ENCODE measurements at places on chromosomes 4 and X.
A peak's percentile ranks its signal among the peaks of the same experiment; 100 is the strongest.

GRCh38 chr4:99723612-99724011, 66.0 kb upstream of the C4orf54 start:
- DNase-seq: peak; percentile 44

DNA sequence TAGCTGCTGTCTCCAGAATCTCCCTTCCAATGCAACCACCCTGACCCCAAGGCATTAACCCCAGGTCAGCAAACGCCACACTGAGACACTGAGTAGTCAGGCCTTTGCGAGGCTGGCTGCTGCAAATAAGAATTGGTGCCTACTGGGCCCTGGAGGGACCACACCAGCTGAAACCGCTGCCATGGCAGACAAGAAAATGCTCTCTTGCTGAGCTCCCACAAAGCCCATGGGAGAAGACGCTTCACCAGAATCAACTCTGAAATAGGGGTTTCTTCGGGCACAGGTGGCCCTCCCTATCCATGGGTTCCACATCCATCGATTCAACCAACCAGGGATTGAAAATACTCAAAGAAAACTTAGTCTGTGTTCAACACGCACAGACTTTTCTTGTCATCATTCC, 26.7 kb upstream of the CRMP1 start:
- DNase-seq: no peak

- no peak for DNase-seq
These were observed 33.0 kb downstream of the TACC3 start for GRCh38 chr4:1754336-1754735.

DNA sequence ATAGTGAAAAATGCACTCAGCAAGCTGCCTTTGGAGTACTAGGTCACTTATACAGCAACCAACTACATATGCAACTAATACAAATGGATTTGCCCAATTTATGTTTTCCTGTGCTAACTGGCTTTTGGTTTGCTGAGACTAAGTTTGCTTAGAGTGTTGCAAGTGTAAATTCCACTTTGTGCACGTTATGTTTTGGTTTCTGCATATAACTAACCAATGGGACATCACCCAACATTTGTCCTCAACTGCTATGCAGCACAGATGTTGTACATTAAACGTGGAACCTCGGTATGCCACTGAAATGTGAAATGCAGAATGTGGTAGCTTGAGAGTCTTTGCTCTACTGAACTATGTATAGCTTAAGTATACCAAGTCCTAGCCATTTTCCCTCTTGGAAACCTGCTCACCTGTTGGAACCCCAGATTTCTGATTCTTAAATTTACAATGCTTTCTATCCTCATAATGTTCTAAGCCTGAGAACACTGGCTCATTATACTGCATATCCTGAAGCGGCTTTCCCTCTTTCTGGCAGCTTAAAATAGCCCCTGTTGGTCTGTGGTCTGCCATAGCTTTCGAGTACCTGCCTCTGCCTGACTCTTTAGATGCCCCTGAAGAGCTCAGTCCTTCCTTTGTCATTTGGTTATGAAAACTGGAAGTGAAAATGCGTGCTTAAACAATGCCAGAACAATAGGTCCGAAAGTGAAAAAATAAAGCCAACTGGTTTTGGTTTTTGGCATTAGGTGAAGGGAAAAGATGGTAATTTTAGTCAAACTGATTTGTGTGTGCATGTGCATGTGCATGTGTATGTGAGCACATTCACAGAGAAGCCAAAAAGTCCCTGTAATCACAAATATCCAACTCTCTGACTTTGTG, 158.0 kb downstream of the SH2D1A start:
- DNase-seq: no peak

GRCh38 chr4:149176039-149176438, 639.6 kb downstream of the IQCM start:
- peak; percentile 22 for DNase-seq

DNA sequence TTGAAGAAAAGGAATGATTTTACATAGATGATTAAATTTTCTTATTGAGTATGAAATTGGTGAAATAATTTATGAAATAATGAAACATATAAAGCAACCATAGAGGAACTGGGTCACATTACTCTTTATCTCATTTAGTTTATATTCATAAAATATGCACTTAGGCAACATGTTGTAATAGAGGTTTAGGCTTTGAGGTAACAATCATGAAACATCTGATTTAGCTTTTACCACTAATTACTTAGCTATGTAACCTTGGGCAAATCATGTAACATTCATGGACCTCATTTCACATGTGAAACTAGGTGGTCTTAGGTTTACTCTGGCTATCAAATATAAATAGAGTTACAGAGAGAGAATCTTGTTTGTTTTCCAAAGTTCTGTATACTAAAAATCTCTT, 54.5 kb upstream of the SMARCA5 start:
- DNase-seq: no peak

GRCh38 chrX:21427086-21427485, 52.9 kb downstream of the CNKSR2 start:
- DNase-seq: no peak

DNA sequence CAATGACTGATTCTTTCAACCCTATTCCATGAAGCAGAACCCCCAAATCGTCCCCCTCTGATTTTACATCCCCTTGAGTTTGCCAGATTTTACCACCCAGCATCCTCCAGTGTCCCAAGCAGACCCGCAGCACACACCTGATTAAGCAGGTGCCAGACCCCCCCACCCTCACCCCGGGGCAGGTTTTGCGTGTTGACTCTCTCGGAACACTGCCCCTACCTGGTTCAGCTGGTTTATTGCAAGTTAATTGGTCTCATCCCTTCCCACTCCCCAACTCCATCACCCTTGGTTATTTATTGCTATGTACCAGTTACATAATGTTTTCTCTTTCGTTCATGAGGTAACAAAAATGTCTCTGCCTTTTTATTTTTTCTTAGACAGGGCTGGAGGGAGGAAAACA, 258.4 kb downstream of the BCOR start:
- DNase-seq: no peak

DNA sequence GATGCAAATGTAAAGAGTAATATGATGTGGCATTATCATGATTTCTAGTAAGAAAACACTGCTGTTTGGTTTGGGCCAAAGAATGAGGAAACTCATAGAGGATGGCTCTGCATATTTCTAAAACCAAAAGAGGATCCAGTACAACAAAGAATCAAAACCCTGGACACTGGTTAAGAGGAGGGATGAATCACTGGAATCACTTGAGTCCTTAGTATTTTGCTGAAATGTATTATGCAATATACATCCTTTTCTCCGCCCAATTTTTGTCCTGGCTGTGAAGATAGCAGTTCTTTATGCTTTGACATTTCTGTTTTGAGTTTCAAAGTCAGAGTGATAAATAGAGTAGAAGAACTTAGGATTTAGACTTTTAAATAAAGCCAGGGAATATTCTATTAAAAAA, 345.9 kb downstream of the PACRGL start:
- no peak for DNase-seq

- no peak for DNase-seq
These were observed 744 bp downstream of the NPY5R start for GRCh38 chr4:163344147-163345125.

DNA sequence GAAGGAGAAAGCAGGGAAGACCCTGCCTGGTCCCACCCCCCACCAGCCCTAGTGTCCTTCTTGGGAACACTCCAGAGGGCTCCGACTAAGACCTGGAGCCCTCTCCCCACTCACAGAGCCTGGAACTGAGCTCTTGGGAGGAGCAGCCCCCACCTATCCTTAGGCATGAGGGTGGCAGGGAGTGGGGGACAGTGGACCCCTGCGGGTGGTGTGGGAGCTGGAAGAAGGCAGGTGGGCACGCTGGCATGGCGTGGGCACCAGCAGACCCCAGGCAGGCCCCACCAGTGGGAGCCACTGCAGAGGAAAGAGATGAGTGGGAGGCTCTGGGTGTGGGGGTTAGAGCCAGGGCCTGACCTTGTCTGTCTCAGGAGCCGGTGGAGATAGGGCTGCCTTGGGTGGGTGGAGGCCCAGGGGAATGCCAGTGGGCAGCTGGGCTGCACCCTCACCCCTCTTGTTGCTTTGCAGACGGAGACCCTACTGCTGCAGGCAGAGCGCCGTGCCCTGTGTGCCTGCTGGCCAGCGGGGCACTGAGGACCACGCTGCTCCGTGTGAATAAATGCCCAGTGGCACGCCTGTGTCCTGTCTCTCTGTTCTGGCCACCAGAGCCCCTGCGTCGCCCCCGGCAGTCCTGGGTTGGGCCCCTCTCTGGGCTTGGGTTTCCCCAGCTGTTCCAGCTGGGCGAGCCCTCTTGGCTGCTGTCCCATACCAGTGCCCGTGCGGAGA, 15.6 kb upstream of the NAT8L start:
- no peak for DNase-seq

GRCh38 chr4:59553063-59553720, 1646.9 kb upstream of the ADGRL3 start:
- DNase-seq: peak; percentile 35

DNA sequence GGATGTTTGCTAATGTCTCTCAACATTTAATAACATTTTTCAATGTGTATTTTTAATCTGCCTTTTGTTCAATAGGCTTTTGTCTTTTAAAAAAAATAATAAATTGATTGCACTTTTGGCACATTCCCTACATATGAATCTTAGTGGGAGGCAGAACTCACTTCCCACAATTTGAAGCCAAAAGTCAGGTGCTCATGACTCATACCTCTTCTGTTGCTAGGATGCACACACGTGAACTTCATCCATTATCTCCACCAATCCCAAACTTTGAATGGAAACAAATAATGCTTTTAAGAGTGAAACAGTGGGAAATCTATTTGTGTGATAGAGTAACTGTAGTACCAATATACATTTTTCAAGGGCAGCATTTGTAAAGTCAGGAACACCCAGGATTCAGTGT, 260.5 kb downstream of the IQCM start:
- DNase-seq: no peak

DNA sequence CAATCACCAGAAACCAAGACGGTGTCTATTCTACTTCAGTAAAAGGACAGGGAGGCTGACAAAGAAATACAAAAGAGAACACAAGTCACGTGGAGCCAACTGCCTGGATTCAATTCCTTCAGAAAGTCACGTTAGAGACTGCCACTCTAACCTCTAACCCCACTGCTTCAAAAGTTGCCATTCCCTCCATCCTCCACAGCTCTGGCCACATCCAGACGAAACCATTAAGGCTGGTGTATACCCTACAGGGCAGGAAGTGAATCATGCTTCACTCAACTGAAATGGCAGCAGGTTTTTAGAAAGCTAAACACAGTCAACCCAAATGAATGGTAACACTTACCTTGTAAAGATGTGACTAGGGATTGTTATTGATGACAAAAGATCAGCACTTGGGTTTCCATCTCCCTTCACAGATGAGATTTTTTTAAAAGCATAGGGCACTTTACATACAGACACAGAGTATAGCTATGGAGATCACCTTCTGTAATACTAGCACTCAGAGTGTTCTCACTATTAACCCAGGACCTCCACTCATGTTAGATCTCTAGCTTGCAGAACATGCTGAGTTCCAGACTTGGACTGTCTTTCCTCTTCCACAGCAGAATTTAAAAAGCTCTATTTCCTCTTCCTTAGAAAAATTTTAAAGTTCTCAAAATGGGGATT, 37.4 kb downstream of the MAML3 start:
- DNase-seq: no peak

Measured in LoVo (cell line).